ENCODE measurements at places on chromosomes 12 and 14. TPM values are rescaled to one million over a fixed set of nuclear protein-coding genes. Genes with fewer than 3 reads are reported as not detected.

Gene ANKRD33
- 0.19 TPM for total RNA-seq

Gene PZP
- total RNA-seq = 2.4 TPM

Gene PCK2
- total RNA-seq = 10.5 TPM

Gene EFS
- total RNA-seq = 0.17 TPM
